ENCODE measurements at places on chromosomes 6 and 20.

DNA sequence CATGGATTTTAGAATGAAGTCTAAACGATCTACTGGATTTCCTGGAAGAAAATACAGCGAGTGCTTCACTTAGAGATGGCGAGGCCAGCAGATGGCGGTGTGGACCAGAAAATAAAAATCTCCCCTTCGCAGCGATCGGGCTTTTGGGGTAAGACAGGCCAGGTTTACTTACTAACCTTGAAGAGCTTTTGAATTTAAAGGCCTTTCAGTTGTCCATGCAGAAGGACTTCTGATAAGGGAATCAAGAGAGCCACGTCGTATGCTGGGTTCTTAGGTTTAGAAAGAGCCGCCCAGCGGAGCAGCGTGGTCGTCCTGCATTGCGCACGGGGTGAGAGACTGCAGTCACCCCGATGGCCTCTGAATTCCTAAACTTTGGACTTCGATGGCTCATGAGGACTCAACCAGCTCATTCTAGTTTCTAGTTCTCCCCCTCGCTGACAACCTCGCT lies 125.2 kb upstream of the RALGAPA2 start:
- no peak for DNase-seq

DNA sequence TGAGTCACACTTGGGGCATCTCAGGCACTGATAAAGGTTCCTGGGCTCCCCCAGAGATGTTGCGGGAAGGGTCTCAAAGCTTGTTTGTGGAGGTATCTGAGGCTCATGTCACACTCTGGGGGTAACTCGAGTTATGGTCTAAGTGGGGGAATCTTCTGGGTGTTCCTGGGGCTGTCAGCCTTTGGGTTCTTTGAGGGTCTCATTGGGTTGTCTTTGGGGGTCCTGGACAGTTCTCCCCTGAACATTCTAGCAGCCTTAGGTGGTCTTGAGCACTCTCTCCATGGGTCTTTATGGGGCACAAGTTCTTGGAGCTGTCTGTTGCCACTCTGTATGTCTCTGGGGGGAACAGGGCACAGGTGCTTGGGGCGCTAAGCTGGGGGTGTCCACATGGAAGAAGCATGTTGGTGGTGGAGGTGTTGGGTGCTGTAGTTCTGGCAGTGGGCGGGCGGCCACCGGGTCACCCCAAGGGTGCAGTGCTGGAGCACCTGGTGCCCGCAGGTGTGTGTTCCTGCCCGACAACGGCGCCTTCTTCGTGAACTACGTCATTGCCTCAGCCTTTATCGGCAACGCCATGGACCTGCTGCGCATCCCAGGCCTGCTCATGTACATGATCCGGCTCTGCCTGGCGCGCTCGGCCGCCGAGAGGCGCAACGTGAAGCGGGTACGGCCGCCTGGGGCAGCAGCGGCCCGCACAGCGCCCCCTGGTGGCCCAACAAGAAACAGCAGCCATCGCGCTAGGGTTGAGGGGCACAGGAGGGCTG lies 7.1 kb upstream of the CAPN11 start:
- DNase-seq: peak; percentile 71

DNA sequence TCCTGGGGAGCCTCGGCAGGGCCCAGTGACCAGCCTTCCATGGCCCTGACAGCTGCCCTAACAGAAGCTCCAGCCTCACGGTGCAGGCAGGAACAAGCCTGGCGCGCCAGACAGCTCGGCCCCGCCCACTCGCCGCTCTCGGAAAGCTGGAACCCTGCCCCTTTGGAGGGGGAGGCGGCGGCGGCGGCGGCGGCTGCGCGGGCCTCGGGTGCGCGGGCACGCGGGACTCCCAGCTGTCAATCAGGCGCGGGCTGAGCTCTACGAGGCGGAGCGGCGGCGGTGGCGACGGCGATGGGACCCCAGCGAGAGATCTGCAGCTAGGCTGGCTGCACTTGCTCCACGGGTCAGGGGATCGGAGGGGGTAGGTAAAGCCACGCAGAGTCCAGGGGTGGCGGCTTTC lies at the start of gene NRSN1:
Gene NRSN1 (plus strand): TSS at position 236 of the 400 bp plus-strand sequence. CDS start 8,113 bp downstream, outside the sequence.
- no peak for DNase-seq

- peak; percentile 55 for DNase-seq
Observed at GRCh38 chr20:34709044-34709830, 5.1 kb downstream of the TP53INP2 start.

DNA sequence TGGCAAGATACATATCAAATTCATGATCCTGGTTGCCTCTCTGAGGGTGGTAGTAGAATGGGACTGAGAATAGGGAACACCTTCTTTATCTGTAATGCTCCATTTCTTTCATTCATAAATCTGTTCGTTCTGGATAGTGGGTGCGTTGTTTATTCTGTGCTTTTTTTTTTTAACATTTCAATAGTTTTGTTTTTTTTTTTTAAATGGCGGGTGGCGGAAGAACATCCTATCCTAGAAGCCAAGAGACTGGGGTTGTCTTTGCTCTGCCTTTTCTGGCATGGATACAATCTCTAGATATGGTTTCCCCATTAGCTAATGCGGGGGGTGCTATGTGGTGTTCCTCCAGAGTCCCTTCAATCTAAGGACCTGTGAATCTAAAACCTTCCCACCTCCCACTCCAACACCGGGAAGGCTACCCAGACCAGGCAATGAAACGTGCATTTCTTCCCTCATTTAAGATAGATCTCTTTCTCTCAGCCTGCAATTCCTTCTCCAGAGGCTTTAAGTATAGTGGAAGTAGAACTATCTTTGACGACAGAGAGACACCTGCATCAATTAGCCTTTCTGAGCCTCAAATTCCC lies 883 bp upstream of the CCDC28A start:
- DNase-seq: no peak

DNA sequence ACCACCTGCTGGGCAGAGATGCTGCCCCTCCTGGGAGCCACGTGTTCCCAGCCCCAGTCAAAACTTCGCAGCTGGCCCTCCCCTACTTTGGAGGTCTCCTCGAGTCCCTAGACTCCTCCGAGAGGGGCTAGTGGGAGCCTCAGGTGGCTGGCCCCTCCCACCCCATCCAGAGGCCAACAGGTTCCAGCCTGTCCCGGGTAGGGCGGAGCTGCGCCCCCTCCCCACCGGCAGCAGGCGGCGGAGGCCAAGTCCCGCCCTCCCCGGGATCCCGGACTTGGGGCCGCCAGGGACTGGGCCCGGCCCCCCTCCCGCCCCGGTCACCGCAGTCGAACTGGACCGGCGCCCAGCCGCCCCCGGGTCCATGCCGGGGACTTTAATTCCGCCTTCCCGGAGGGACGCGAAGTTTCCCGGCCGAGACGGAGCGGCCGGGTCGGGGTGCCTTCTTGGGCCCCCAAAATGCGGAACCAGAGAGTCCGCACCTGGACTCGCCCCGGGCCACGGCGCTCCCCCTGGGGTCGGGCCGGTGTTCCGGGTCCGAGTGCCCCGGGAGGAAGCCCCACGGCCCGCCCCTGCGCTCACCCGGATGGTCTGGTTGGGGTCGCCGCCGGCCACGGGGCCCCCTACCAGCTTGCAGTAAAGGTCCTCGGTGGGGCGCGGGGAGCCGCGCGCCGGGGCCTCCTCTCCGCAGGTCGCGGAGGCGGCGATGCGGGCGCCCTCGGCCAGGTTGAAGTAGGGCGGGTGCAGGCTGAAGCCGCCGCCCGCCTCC lies 559 bp downstream of the LAMA5 start:
- DNase-seq: no peak

GRCh38 chr6:7050872-7051779 lies 56.6 kb upstream of the RREB1 start:
- peak; percentile 13 for DNase-seq

DNA sequence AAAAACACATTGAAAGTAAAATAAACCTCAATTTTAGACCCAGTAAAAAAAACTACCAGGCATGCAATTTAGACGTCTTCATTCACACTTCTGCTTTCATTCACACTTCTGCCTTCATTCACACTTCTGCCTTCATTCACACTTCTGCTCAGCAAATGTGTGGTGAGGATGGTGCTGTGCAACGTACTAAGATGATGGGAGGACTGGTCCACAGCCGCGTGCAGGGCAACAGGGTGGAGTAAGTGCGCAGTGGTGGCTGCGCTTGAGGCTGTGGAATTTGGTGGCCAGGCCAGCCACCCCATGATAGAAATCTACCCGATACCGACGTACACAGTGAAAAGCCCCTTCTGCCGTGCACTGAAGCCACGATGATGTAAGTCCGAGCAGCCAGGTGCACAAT lies 114.3 kb upstream of the CD93 start:
- DNase-seq: no peak

- DNase-seq: no peak
Observed at GRCh38 chr6:165325609-165326008, 16.2 kb upstream of the C6orf118 start.
